ENCODE measurements at places on chromosomes 1 and 21. TPM values are rescaled to one million over a fixed set of nuclear protein-coding genes. Genes with fewer than 3 reads are reported as not detected.

The PAQR6 gene
- 3.5 TPM for total RNA-seq

The RGS16 gene
- 1.3 TPM for total RNA-seq

The CA14 gene
- total RNA-seq = not detected

The SLC22A15 gene
- 6.0 TPM for total RNA-seq

The LCE1D gene
- not detected for total RNA-seq

The COL9A2 gene
- 2.6 TPM for total RNA-seq

The FCRL2 gene
- 0.49 TPM for total RNA-seq

The LRRC38 gene
- total RNA-seq = not detected

The RBBP5 gene
- total RNA-seq = 13.9 TPM

The TRAF3IP3 gene
- 287 TPM for total RNA-seq

The BEND5 gene
- total RNA-seq = 1.2 TPM

The AMIGO1 gene
- 5.0 TPM for total RNA-seq

The SELL gene
- total RNA-seq = 165 TPM

Data from natural killer cell (primary cell).